Activated T-cell treated with anti-CD3 and anti-CD28 coated beads, Interleukin-2, amount 50 U/mL, for 1 hour (primary cell): ENCODE measurements at places on chromosomes 2 and 18.

GRCh38 chr2:217900010-217900779, 102.6 kb downstream of the TNS1 start:
- DNase-seq: no peak

GRCh38 chr2:120632796-120633646, 102.6 kb upstream of the GLI2 start:
- DNase-seq: no peak

- DNase-seq: no peak
These were observed 10.8 kb downstream of the GALNT1 start for GRCh38 chr18:35592298-35592697.

DNA sequence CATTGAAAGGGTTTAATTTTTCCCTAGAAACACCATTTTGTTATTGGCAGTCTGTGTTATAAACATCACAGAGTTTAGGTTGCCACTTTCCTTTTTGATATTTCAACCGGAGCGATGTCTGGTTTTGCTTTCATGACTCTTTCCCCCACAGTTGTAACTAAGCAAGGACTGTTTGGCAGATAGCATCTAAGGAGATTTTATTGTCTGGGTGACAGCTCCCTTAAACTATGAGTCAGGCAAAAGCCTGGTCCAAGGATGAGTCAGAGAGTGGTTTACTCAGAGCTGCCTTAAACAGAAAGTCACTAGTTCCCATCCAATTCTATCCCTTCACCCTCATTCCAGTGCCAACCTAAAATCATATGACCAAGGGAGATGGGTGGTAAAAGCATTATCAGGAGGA, 341.6 kb upstream of the VWC2L start:
- no peak for DNase-seq

GRCh38 chr2:171703574-171704347, 16.5 kb downstream of the DYNC1I2 start:
- no peak for DNase-seq

- DNase-seq: no peak
These were observed 74.7 kb downstream of the BMPR2 start for GRCh38 chr2:202450785-202451184.

- no peak for DNase-seq
These were observed 13.6 kb downstream of the GULP1 start for GRCh38 chr2:188305271-188305670.

DNA sequence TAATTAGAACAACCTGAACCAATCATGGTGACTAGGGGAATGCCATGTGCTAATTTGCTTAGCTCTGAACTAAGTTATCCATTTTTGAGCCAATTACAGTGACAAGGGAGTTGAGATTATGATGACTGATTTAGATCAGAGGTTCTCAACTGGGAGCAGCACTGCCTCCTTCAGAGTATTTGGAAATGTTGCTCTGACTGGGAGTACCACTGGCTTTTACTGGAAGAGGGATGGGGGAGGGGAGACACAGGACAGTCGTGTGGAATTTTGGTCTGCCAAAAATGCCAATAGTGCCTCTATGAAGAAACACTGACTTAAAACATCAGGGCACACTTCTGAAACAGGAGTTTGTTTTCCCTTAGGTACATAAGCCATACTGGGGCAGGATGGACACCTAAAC, 48.1 kb upstream of the VPS54 start:
- DNase-seq: no peak

DNA sequence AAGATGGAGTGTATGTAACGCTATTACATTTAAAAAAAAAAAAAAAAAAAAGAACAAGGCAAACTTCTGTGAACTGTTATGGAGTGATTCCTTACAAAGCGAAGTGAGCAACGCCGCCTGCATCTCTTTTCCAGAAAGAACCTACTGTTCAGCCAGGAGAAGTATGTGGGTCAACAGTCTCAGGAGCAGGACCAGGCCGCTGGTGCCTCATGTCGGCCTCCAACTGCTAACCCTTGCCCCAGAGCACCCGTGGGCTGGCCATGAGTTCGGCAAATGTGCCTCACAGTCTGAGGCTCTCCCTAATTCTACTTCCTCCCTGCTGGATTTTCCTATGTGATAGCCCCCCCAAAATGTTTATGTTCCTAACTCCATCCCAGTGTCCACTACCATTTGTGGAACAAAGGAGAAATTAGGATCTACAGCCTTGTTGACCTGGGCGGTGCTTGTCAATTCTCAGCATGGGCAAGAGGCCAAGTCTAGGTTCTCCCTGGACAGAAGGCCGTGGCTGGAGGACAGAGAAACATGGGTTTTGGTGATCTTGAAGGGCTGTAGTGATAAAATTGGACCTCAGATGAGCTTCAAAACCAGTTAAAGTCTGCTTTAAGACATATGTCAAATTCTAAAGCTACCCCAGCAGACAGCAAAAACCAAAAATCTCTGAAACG, 15.9 kb downstream of the FAM168B start:
- DNase-seq: no peak

- no peak for DNase-seq
These were observed 103.9 kb downstream of the EVA1A start for GRCh38 chr2:75456825-75457224.

- DNase-seq: no peak
These were observed 27.1 kb upstream of the PTMA start for GRCh38 chr2:231680992-231681852.

DNA sequence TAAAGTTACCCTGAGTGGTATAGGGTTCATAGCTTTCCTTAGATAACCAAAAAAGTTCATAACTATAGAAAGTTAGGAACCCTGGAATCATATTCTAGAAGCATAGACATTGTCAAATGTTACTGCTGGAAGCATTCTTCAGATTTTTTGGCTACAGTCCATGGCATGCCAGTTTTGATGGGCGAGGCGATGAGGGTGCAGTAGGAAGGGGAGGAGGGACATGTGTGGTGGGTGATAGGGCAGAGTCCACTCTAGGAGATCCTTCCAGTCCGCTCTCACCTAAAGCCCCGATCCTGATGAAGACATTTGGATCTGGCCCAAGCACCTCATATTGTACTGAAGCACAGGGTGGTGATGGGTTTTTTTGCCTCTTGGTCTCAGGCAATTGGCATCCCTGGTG, 91.8 kb downstream of the HRH4 start:
- no peak for DNase-seq

DNA sequence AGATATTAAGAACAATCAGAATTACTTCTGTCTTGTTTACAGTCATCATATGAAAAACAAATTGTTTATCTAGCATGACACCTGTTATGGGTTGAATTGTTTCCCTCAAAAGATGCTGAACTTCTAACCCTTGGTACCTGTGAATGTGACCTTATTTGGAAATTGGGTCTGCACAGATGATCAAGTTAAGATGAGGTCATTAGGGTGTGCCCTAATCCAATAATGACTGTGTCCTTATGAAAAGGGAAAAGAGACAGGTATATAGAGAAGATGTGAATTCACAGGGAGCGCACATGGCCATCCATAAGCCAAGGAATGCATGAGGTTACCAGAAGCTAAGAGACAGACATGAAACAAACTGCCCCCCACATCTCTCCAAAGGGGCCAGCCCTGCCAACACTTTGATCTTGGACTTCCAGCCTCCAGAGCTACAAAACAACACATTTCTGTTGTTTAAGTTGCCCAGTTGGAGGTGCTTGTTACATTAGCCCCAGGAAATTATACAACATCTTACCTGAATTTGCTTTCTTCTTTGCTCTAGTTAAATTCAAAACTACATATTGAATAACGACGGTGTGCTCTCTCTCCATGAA, 2.3 kb upstream of the HPCAL1 start:
- no peak for DNase-seq

- no peak for DNase-seq
These were observed 552.3 kb upstream of the SETBP1 start for GRCh38 chr18:44128365-44128764.

GRCh38 chr2:102250278-102250821, 61.0 kb upstream of the IL1RL1 start:
- DNase-seq: no peak

GRCh38 chr2:168188002-168188401, 59.4 kb downstream of the STK39 start:
- DNase-seq: no peak

DNA sequence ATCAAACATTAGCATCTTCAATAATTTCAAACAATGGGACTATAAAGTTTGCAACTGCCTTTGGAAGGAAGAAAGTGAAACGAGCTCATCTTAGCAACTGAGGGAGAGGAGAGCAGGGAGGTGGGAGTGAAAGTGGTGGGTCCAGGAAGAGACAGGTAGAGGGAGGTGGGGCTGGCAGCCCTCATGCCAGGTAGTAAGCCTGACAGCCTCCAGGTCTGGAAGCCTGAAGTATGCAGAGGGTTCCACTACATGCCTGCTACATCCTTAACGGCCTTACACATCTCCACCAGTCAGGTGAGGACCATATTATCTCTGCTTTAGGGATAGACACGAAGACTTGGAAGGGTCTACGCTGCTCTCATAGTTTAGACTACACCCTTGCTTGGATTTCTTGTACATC, 201.1 kb upstream of the TWIST2 start:
- no peak for DNase-seq

DNA sequence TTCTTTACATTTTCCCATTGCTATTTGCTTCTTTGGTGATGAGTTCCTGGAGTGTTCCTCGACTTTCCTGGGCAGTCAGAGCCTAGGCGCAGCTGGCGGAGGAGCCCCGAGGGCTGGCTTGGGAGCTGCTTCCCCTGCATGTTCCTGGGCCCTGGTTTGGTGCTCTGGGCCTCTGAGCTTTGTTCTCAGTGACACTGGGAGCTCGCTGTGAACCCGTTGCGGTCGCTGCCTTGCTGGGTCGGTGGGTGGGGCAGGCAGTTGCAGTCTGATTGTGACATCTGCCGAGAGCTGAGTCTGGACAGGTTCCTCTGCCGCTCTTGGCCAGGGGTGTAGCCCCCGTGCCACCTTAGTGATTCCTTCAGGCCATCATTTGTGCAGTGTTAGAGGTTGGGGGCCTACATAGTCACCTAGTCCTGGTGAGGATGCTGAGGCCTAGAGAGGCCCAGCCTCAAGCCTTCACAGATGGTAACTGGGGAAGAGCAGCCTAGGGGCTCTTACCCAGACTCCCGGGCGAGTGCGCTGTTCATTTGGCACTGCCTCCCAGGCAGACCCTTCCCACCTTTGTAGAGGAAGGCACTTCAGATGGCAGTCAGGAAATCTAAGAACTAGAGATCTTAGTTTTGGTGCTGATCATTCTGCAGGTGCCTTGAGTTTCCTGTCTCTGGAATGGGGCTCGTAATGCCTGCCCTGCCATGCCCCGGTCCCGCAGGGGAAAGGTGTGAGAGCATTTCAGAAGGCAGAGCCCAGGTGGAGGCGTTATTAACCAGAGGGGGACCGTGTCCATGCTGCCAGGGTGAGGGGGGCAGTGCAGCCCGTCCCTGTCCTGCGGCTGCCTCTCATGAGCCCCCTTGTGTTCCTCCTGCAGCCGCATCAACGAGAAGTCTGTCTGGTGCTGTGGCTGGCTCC, 8.4 kb downstream of the ASB1 start:
- no peak for DNase-seq

- peak; percentile 13 for DNase-seq
These were observed 145.7 kb downstream of the SMAD7 start for GRCh38 chr18:48804856-48805610.

DNA sequence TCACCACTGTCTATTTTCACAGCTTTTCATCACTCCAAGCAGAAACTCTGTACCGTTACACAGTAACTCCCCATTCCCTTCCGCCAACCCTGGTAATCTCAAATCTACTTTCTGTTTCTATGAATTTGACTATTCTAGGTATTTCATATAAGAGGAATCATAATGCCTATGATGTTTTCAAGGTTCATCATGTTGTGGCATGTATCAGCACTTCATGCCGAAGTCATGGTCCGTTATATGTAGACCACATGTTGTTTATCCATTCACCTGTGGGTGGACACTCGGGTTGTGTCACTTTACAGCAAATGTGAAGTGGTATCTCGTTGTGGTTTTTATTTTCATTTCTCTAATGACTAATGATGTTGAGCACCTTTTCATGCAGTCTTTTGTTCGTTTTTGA, 21.6 kb downstream of the CPSF3 start:
- no peak for DNase-seq

GRCh38 chr2:188966079-188966571, 8.0 kb upstream of the COL3A1 start:
- no peak for DNase-seq

DNA sequence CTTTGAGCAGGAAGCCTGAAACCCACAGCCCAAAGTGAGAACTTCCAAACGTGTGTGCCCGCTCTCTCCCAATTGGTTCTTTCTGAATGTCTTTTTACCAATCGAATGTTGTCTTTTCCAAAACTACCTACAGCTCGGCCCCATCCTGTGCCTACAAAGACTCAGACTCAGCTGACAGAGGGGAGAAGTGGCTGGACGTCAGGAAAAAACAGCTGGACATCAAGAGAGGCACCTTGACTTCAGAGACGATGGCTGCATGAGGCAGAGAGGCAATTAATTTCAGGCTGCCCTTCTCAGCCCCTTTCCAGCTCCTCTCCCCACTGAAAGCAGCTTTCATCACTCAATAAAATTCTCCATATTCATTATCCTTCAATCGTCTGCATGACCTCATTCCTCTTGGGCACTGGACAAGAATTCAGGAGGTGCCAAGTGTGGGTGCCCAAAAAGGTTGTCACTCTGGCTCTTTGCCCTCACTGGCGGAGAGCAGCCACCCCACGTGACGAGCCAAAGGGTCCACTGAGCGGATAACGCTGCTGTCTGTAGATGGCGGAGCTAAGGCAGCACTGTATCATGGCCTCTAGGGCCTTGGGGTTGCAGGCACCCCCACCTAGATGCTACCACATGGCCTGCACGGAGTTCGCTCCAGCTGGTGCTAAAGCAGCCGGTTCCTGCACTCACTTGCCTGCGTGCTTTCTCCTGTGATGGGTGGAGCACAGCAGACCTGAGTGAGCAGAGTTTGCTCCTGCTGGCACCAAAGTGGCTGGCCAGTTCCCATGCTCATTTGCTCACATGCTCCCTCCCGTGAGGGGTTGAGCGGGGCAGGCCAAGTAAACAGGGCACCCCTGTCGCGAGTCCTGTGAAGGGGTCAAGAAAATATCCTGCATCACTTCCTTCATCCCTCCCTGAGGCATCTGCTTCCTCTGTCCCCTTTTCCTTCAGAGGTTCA, 37.9 kb downstream of the FAM210A start:
- DNase-seq: no peak

- no peak for DNase-seq
These were observed 81.9 kb downstream of the CDH2 start for GRCh38 chr18:28095041-28095440.

DNA sequence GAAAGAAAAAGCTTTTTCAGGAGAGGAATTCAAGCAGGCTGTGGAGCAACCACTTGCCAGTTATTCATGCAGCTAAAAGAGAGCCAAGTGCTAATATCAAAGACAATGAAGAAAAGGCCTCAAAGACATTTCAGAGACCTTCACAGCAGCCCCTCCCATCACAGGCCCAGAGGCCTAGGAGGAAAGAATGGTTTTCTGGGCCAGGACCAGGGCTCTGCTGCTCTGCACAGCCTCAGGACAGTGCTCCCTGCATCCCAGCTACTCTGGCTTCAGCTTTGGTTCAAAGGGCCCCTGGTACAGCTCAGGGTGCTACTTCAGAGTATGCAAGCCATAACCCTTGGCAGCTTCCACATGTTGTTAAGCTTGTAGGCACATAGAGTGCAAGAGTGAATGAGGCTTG, 119.5 kb downstream of the MSTN start:
- no peak for DNase-seq
